Islet precursor cell (in vitro differentiated cells): ENCODE measurements at places on chromosomes 6 and 20.

- DNase-seq, result no peak
Measured at GRCh38 chr6:141165002-141165665, 967.6 kb upstream of the GJE1 start.

GRCh38 chr20:44756956-44757355 is 11.3 kb downstream of the KCNK15 start:
- no peak for DNase-seq

- DNase-seq, result no peak
Measured at GRCh38 chr6:153047386-153047785, 44.9 kb upstream of the MTRF1L start.

DNA sequence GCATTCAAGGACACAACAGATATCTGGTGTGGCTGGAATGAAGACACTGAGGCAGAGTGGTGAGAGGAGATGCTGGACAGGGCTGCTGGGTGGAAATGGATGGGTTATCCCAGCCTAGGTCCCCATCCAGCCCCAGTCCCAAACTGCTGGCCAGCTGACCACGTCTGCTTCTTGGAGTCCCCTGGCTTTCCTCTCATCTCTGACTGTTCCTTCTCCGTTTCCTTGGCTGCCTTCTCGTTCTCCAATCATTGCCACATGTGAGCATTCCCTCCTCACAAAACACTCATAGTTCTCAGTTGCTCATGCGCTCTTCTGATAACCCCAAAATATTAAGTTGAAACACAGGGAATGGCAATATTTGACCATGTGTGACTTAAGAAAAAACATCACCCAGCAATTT is 31.5 kb downstream of the MAFB start:
- no peak for DNase-seq

- DNase-seq, result no peak
Measured at GRCh38 chr6:142699391-142699790, 245.6 kb downstream of the HIVEP2 start.

- peak; percentile 85 for DNase-seq
Measured at GRCh38 chr20:53162251-53162835, 190.2 kb downstream of the TSHZ2 start.

DNA sequence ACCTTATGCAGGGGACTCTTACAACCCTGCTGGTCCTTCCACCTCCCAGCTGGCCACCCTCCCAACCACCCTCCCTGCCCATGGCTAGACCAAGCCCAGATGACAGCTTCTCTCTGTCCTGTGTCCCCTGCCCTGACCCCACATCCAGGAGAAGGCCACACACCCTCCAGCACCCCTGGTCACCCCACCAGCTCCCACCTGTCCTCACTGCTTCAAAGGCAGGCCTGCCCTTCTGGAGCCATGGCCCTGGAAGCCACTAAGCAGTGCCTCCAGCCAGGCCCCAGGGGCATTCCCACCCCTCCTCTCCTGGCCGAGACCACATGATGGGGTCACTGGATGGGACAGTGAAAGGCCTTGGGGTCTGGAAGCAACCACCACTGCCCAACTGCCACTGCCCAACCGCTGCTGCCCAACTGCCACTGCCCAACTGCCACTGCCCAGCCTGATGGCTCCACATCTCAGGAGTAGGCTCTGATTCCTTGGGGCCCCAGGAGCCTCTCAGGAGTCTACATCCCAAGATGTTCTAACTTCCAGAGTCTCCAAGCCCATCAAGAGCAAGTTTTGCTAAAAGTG is 30.5 kb downstream of the UBD start:
- DNase-seq, result peak; percentile 49

DNA sequence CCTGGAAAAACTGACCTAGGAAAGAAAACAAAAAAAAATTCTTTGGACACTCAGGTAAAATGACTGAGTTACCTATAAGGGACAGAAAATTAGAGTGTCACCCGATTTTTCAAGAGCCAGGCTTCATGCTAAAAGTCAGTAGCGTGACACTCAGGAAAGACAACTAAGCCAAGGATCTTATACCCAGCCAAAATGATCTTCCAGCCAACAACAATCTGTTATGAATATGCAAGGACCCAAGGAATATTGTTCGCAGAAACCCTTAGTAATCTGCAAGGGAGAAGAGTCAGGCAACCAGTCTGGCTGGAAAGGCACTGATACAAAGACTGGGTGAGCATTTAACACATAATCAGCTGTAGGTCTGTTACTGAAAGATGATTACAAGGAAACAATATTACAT is 203.6 kb downstream of the GMPR start:
- no peak for DNase-seq

GRCh38 chr6:11847515-11848345 is 69.1 kb upstream of the ADTRP start:
- no peak for DNase-seq

- peak; percentile 95 for DNase-seq
Measured at GRCh38 chr20:51258582-51259165, 235.8 kb upstream of the KCNG1 start.

DNA sequence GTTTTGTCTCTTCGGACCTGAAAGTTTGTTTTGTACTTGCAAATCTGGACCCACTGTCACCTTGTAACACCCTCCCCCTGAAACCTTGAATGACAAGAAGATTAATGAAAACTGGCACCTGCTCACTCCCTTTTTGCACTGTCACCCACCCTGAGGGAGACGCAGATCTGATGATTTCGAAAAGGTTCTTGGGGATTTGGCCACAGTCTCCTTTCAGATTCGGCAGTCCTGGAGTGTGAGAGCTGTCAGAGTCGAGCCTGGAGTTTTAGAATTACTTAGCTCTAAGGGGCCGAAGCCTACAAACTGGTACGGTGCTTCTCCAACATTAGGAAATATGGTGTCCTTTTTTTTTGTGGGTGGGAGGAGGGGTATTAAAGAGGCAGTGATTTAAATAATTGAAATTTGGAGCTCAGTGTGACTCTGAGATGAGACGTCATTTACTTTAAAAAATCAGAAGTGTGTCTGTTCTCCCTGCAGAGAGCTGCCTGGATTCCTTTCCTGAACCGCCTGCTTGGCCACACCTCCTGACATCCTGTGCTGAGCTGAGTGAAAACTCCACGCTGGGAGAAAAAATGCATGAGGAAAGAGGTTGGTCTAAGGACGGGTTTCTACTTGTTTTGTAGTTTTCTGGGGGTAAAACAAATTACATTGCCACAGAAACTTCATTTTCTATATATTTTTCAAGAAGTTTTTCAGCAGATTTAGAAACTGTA is 447.0 kb upstream of the CDH4 start:
- DNase-seq, result peak; percentile 70

- no peak for DNase-seq
Measured at GRCh38 chr20:17541996-17542395, 10.8 kb upstream of the BFSP1 start.

GRCh38 chr6:22471746-22472145 is 97.6 kb upstream of the HDGFL1 start:
- DNase-seq, result no peak

GRCh38 chr6:12749531-12750379 is 33.2 kb downstream of the PHACTR1 start:
- peak; percentile 73 for DNase-seq

GRCh38 chr20:62732031-62732760 is 23.6 kb downstream of the NTSR1 start:
- no peak for DNase-seq

DNA sequence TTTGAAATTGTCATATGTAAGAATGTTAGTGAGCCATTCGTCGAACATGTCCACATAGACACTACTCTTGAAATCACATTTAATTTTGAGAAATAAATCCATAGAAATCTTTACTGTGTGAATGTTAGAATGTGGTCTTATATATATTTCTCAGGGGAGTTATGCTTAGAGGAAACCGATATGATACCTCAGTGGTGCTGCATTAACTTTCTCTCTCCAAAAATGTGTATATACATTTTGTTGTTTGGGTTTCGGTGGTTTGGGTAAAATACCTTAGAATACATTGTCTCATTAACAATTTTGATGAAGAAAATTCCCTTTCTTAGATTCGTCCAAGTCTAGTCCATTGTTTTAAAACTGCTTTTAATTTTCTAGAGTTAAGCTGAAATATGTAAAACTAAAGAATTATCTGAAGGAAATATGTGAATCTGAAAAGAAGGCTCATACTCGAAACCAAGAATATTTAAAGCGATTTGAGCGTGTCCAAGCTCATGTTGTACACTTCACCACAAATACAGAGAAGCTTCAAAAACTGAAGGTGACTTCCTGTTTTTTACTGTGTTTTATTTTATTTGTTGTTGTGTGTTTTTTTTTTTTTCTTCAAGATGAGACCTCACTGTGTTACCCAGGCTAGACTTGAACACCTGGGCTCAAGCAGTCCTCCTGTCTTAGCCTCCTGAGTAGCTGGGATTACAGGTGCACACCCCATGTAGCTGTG is 10.3 kb downstream of the KIZ start:
- DNase-seq, result no peak

GRCh38 chr6:52984247-52984646 is 10.8 kb downstream of the GSTA4 start:
- DNase-seq, result peak; percentile 76

- no peak for DNase-seq
Measured at GRCh38 chr6:166903500-166903899, 52.9 kb downstream of the RNASET2 start.

DNA sequence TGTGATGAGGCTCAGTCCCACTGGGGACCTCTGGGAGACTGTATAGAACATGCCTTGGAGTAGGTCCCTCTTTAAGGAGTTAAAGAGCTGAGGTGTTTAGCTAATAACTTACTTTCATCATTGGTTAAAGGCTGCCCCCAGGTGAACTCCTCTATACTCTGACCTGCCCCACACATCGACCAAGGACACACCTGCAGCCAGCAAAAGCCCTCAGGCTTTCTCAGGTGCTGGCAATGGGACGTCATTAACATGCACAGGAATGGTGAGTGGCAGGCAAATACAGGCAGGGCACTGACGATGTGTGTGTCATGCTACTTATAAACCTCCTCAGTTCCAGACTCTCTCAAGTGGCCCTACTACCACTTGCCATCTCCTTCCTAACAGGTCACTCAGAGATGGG is 366.4 kb downstream of the KIF16B start:
- peak; percentile 67 for DNase-seq

DNA sequence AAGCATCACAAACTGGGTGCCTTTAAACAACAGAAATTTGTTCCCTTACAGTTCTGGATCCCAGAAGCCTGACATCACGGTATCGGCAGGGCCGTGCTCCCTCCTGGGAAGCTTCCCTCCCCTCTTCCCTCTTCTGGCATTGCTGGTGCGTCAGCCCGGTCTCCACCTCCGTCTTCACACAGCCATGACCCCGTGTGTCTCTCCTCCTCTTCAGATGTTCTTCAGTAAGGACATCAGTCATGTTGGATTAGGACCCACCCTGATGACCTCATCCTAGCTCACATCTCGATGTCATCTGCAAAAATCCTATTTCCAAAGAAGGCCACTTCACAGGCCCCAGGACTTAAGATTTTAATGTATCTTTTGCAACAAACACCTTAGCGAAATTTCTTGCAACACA is 38.4 kb upstream of the TBXT start:
- no peak for DNase-seq

GRCh38 chr6:165117121-165117520 is 192.3 kb downstream of the C6orf118 start:
- peak; percentile 80 for DNase-seq

GRCh38 chr6:112216662-112217551 is 37.5 kb downstream of the LAMA4 start:
- DNase-seq, result peak; percentile 49

DNA sequence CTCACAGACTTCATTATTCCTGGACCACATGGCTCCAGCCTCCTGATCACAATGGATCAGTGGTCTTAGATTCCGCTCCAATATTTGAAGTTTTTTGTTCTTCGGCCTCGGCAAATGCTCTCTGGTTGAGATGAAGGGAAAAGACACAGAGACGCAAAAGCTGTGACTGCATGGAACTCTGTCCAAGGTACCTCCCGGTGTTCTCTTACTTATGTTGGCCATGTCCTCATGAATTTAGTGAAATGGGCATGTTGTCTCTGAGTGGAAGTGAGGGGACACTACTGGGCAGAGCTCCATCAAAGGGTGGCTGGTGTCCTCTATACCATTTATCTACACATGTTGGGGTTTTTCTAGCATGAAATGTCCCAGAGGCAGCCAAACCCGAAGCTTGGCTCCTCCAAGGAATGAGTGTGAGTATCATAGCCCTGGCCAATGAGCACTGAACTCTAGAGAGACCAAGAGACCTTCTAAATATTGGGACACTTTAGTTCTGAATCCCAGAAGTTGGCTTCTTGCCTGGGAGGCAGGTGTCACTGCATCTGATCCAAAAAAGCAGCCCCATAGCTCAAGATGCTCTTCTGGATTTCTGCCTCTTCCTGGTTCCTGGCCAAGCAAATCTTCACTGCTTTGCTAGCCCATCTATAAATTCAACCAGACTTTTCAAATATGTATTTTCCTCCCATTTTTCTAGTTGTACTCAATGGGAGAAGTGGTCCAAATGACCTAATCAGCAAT is 34.1 kb downstream of the HLA-G start:
- DNase-seq, result no peak

DNA sequence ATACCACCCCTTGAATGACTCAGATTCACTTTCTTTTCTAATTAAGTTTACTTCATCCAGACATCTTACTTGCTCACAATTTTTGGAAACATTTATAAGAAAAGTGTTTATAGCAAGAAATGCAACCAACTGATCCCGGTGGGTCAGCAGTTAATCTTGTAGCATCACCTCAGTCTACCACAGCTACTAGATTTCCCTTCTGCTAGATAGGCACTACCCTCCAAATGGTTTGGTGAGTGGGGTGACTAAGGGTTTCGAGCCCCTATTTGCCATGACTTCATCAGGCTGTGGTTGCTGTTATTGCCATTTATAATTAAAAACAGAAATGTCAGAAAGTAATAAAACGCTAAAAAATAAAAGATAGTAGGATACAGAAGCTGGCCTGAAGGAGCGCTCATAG is 930.1 kb upstream of the GJE1 start:
- DNase-seq, result no peak

GRCh38 chr20:57395111-57395966 is 4.1 kb downstream of the RBM38 start:
- no peak for DNase-seq

GRCh38 chr6:161166677-161167076 is 107.2 kb downstream of the AGPAT4 start:
- no peak for DNase-seq

DNA sequence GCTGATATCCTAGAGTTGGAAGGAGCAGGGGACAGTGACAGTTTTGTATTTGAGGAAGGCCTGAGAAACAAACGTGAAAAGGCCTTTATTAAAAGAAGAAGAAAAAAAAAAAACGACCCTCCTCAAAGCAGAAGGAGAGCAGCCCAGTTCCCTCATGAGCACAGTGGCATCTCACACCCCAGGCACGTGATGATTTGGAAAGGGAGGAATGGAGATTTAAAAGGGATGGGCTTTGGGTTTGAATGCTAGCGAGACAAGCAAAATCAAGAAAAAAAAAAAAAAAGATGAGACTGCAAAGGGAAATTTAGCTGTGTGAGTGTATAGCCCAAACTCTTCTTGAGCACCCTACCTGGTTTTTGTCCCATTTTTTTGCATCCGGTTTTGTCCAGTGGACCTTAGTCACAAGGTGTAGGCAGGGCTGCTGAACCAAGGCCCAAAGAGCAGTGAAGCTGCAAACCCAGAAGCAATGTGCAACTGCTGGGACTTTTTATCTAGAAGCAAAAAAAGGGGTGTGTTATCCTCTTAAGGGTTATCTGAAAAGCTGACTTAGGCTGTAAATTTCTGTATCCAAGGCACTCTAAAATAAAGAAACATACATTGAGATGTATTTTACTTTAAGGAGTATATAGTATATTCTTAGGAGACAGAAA is 54.5 kb upstream of the RREB1 start:
- DNase-seq, result no peak
